ENCODE measurements at places on chromosomes 7 and 10. TPM values are rescaled to one million over a fixed set of nuclear protein-coding genes. Genes with fewer than 3 reads are reported as not detected.

DNA sequence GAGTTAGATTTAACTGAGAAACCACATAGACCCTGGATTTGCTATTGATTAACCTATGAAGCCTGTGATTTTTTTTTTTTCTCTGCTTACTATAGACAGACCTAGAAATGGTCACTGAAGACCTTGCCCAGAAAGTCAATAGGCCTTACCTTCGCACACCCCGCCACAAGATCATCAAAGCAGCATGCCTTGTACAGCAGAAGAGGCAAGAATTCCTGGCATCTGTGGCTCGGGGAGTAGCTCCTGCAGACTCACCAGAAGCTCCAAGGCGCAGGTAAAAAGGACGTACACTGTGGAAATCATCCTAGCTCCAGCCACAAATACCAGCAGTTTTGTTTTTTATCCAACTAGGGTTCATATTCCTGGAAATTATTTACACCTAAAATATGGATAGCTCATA lies 56.2 kb upstream of the GATAD1 start:
- DNase-seq, result no peak

Gene COG5
- total RNA-seq, result 30.7 TPM

- no peak for DNase-seq
These were observed 26.2 kb downstream of the PTPN12 start for GRCh38 chr7:77563275-77563674.

GRCh38 chr7:55733241-55734140 lies 129.1 kb downstream of the SEPTIN14 start:
- no peak for DNase-seq

GRCh38 chr7:50766106-50766848 lies 16.4 kb downstream of the GRB10 start:
- no peak for DNase-seq

Gene TMEM196
- total RNA-seq, result not detected

Gene VOPP1
- 30.3 TPM for total RNA-seq

Gene CFAP46
- 1.4 TPM for total RNA-seq

- no peak for DNase-seq
These were observed 50.9 kb downstream of the ADAM12 start for GRCh38 chr10:126337251-126337810.

DNA sequence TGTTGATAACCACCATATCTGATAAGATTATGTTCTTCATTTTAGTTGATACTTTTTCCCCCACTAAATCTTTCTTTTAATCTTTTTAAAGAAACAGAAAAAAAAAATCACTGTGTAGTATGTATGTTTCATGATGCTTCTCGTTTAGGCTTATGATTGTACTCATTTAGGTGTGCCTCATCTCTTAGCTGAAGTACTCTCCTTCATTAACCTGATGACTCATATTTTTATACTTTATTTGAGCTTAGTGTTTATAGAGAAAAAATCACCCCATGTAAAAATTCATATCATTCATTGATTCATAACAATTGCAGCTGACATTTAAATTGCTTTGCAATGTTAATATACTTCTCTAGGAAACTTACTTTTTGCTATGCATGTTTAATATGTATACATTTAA lies 158.9 kb downstream of the MLLT10 start:
- no peak for DNase-seq

DNA sequence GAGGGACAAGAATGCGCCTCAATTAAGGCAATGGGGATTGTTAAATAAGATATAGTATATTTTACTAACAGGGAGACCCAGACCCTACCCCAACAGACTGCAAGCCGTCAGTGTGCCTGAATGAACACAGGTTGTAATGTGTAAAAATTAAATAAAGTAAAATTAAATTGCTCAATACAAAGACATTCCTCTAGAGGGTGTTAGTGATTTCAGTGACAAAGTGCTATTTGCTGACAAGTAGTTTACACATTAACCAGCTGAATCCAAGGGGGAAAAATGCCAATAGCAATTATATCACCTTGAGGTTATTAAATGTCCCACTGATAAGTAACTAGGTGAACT lies 110.5 kb downstream of the EBF3 start:
- DNase-seq, result no peak

DNA sequence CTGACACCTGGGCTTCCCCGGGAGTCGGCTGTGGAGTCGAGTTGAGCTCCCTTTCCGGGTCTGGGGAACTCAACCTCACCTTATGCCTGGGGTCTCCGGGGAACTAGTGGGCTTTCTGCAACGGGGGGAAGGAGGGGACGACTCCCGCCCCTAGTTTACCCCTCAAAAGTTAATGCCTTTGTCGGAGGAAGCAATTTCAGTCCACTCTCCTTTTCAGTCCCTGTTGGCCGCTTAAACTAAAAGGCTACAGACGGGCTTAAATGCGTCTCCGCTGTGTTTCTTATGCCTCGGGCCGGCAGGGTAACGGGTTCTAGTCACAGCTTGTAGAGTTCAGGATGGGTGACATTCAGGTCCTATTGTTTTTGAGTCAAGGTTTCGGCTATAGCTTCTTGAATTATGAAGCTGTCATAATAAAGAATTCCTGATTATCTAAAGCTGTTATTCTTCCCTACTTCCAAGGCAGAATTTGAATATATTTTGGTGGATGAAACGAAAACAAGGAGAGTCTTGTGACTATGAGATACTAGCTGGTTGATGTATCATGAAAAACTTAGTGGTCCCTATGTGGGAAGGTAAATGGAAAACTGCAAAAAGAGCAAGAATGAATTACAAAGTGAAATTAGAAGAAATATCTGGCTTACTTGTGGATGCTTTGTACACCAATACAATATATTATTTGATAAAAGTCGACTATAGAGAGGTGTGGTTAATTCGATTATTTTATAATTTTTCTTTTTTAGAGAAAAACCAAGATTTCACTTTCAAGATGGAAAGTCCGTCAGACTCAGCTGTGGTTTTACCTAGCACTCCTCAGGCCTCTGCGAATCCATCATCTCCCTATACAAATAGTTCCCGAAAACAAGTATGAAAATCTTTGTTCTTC lies 495 bp downstream of the SFR1 start:
- no peak for DNase-seq

DNA sequence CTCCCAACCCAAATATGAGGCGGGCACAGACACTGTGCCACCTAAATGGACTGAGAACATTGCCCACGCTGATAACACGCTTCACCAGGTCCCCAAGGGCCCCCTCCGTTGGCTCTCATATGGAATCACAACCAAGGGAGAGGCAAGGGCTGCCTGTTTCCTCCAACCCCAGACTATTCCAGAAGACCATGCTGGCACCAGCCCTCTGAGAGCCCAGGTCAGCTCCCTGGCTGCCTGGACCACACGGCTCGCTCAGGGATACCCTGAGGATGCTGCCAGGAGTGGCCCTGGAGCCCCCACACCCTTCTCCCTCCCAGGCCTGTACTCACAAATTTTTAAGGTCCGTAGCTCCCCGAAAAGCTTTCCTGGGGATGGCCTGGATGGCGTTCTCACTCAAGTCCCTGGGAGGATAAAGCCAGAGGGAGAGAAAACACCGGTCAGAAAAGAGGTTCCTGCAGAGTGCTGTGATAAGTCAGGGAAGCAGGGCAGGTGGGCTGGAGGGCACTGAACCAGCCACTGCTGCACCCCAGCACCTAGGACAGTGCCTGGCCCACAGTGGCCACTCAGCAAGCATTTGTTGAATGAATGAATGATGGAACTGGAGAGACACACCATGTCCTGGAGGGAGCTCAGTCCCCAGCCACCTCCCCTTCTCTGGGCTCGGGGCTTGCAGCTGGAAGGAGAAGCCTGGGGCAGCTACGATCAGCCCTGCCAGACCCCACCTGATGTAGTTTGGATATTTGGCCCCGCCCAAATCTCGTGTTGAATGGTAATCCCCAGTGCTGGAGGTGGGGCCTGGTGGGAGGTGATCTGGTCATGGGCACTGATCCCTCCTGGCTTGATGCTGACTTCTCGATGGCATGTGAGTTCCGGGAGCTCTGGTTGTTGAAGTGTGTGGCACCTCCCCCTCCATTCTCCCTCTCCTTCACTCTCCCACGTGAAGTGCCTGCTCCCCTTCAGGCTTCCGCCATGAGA lies 119.8 kb downstream of the SLIT1 start:
- no peak for DNase-seq

Gene HTR5A
- total RNA-seq, result not detected

Gene CLDN15
- 16.9 TPM for total RNA-seq

DNA sequence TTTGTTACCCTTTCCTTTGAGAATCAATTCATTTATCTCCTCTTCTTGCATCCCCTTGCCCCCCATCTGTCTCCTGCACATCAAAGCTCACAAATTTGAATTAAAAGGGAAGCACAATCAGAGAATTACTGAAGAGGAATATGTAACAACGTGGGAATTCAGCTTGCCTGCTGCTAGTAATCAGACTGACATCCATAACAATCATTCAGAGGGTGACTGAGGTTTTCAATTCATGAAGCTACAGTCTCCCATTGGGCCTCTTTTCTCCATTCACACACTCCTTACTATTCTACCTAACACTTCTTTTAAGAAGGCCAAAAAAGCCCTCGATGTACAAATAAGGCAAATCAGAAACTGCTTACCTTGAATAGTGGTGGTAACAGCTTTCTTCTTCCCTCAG lies 24.3 kb upstream of the DNA2 start:
- no peak for DNase-seq

Gene CPXM2
- 0.12 TPM for total RNA-seq

DNA sequence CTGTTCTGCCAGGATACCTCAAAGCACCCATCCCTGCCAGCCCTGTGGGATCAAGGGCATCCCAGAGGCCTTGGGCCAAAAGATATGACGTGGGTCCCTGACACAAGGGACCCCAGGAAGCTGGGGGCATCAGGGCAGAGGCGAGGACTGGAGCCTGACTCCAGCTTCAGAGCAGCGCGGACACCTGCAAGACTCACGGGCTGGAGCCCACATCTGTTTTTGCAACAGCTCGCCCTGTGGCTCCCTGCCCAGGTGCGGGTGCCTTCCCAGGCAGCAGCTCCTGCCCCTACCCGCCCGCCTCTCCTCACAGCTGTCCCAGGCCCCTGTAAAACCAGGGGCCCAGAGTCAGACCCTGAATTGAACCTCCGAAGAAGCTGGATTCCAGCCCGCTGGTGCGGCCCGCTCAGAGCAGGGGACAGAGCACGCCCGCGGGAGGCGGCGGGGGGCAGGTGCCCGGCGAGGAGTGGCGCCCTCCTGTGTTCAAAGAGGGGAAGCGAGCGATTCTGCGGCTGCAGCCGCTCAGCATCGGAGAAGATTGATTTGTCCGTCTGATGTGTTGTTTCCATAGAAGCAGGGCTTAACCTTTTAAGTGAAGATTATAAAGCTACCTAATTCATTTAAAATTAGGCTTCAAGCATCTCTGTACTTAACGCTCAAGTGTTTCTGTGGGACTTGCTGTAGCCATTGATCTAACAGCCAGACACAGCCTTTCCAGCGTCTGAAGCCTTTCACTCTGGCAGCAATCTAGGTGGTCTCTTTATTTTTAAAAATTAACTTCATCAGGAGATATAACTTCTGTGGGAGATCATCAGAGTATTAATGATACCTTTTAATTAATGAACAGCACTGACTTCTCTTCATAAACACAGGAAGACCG lies 88.4 kb downstream of the BEND7 start:
- DNase-seq, result no peak

- DNase-seq, result peak; percentile 83
These were observed 716 bp downstream of the OGA start for GRCh38 chr10:101817337-101818118.

- no peak for DNase-seq
These were observed 10.4 kb downstream of the NUB1 start for GRCh38 chr7:151351967-151352366.

Gene IFIT1B
- total RNA-seq, result not detected

DNA sequence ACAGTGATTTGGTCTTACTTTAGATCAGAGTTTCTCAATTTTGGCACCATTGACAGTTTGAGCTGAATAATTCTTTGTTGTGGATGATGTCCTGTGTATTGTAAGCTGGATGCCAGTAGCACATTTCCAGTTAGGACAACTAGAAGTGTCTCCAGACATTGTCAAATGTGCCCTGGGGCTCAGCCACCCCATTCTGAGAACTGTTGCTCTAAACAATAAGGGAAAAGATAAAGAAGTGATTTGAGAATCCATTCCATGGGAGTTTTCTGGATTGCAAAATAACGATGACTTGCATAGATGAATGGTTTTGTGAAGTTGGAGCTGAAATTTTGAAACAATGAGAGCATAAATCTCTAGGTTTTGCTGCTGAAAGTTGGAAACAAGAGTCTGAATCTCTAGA lies 44.6 kb downstream of the NUP205 start:
- no peak for DNase-seq

- no peak for DNase-seq
These were observed 138.9 kb downstream of the EGFR start for GRCh38 chr7:55157764-55158105.

DNA sequence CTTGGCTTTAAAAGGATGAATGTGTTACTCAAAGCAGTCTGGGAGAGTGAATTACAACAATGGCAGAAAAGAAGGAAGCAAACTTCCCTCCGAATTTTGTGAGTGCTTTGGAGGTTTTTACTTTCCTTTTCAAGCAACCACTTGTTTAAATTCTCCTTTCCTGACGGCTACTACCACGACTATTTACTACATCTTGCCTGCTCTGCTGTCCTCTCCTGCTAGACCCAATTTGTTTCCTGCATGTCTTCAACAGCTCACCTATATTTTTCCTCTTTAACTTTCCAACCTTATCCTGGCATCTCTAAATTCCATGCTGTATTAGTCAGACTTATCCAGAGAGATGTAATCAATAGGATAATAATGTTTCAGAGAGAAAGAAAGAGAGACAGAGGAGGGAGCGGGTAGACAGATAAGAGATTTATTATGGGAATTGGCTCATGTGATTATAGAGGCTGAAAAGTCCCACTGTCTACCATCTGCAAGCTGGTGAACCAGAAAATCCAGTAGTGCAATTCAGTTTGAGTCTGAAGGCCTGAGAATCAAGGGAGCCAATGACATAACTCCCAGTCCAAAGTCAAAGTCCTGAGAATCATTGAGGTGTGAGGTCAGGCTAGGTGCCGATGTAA lies 42.8 kb upstream of the SLC13A1 start:
- no peak for DNase-seq

DNA sequence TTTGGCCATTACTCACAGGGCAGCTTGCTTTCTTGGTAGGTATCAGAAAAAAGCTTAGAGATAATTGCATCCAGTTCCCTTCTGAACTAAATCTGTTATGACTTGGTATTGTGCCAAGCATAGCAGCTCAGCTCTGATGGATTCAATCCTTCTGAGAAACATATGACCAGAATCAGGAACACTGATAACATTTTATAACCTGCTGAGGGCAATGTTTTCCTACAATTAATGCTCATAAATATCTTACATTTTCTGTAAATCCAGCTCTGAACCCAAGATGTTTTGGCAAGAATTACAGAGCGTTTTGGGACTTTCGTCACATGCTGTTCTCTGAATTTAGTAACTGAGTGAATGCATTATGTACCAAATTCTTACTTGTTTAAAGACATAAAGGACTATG lies 167.8 kb downstream of the KIF20B start:
- no peak for DNase-seq

DNA sequence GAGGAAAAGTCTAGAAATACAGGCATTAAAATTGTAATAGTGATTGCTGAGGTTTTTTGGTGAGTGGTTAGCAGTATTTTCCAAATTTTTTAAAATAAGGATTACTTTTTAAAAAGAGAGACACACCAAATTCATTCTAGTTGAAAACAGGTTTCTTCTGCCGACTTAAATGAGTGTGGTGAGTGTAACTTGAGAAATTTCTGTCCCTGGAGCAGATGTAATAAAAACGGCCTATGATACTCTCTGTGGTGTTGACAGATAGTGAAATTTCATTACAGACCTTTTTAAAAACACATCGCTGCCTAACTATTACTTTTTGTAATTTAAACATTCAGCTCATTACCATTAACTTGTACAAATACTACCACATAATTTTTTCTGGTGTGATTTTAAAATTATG lies 90.1 kb downstream of the CYP51A1 start:
- DNase-seq, result no peak
